Gastrocnemius medialis (tissue), 4 donors: ENCODE measurements at places on chromosomes 1 and 21. TPM values are rescaled to one million over a fixed set of nuclear protein-coding genes. Genes with fewer than 3 reads are reported as not detected.

DNA sequence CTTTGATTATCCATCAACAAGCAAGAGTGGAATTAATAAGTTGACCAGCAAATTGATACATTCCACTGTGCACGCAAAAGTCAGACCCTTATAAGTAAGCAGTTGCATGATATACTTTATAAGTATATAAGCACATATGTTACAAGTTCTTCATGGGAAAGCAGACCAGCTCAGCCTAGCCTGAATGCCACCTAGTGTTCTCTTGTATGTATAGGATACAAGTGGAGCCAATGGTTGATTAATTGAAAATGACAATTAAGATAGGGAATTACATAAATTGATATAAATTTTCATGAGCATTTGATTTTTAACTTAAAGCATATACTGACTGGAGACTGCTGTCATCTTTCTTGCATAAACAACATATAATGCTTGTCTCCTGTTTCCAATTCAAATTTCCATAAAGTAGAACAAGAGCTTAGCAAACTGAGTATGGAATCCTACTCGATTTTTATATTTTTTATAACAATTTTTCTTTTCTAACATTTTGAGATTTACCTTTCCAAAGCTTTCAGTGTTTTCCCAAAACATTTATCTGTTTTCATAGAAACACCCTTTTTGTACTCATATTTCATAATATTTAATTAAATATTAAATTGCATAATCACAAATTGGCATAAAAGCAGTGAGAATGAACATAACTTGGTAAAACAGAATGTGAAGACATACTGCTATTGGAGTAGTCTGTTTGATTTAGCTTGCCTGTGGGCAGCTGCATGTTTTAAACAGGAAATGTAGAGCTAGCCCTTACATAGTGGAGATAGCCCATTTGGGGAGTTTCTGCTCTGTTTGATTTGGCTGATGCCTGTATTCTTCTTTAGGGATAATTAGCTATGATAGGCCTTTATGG is 62.8 kb downstream of the MAGI3 start:
- DNase-seq = no peak

DNA sequence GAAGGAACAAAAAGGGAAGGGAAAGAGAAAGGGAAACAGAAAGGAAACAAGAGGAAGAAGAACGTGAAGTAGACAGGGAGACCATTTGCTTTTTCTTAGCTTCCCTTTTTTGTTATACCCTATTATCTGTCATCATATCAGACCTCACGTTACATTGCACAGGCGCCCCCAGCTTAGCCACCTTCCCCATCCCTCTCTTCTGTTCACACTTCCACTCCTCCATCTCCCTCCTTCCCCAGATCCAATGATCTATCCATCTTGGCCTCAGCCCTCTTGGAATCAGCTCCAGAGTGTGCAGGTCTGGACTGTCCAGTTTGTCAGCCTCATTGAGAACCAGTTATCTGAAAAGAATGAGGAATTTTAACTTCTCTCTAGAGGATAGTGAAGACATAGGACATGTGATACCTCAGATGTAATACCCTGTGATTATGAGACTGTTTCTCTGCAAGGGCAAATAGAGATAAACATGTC is 101.1 kb upstream of the ERRFI1 start:
- no peak for DNase-seq

GRCh38 chr1:22886211-22886610 is 86.5 kb downstream of the LACTBL1 start:
- no peak for DNase-seq

DNA sequence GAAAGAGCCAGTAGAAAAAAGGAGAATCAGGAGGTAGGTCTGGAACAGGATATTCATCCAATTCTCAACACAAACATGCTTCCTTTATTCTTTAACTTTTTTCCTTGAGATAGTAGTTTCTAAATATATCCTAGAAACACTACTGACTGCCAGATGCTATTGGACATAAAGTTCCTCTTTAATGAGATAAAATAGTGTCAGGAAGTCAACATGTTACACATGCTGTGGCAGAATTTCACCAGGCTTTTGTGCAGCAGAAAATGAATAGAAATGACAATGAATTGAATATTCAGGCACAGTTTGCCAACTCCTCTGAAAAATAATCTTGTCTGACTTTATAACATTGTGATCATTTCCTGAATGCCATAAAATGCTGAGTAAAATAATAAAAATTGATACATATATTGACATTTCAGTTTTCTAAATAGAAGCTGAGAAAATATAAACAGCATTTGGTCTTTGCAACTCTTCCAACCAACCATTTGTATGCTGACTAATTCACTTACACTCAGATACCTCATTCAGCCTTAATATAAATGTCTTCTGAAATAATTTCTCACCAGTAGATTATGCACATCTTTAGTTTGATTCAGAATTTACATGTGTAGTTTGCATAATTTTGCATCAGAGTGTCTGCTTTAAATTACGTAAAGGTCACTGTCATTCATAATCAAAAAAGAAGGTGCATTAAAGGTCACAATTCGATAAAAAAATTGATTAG is 486.1 kb upstream of the ADGRL2 start:
- DNase-seq = no peak

Gene OR2G6
- total RNA-seq = not detected

GRCh38 chr1:22275626-22276395 is 132.9 kb upstream of the WNT4 start:
- no peak for DNase-seq

Gene ADGRL4
- 31.9 TPM for total RNA-seq

GRCh38 chr1:218557731-218558130 is 212.6 kb downstream of the TGFB2 start:
- no peak for DNase-seq

Gene RGL1
- total RNA-seq = 5.1 TPM

DNA sequence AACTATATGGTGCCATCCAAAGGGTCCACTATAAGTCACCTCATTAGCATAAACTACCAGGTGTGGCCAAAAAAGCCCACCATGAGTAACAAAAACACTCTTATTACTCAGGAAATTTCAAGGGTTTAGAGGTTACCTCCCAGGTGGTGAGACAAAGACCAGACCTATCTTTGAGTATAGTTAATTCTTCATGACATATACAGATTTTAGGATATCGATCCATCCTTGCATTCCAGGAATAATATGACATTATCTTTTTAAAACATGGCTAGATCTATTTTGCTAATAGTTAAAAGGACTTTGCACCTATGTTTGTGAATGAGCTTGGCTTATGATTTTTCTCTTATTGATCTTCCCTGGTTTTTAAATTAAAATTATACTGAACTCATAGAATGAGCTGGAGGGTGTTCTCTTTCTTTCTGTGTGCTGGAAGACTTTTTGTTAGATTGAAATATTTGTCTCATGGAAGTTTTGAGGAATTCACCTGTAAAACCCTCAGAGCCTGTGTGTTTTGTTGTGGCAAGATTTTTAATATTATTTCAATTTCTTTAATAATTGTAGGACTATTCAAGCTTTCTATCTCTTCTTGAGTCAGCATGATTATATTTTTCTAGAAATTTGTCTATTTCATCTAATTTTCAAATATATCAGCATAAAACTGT is 138.7 kb upstream of the SLC45A1 start:
- DNase-seq = no peak

DNA sequence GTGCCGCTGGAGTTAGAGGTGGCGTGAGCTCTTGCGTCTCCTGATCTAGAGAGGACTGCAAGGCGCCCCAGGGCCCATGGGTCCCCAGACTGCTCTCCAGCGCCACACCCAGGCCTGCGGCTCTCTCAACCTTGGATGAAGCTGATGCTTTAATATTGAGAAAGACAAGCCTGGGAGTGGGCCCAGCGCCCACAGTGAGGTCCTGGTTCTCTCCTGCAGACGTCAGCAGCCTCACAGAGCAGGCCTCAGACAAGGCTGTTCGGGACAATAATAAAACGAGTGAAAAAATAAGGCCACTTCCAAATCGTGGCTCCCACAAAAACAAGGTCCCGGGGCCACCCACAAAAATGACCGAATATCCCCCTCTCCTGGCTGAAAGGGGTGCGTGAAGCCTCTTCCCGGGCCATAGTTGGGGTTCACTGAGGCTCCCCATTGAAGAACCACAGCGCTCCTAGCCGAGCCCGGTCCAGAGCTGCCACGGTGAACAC is 6.0 kb upstream of the DNMT3L start:
- peak; percentile 32 for DNase-seq

Gene HSD11B1
- 7.1 TPM for total RNA-seq

Gene NCAM2
- 0.07 TPM for total RNA-seq

Gene ANXA9
- total RNA-seq = not detected

DNA sequence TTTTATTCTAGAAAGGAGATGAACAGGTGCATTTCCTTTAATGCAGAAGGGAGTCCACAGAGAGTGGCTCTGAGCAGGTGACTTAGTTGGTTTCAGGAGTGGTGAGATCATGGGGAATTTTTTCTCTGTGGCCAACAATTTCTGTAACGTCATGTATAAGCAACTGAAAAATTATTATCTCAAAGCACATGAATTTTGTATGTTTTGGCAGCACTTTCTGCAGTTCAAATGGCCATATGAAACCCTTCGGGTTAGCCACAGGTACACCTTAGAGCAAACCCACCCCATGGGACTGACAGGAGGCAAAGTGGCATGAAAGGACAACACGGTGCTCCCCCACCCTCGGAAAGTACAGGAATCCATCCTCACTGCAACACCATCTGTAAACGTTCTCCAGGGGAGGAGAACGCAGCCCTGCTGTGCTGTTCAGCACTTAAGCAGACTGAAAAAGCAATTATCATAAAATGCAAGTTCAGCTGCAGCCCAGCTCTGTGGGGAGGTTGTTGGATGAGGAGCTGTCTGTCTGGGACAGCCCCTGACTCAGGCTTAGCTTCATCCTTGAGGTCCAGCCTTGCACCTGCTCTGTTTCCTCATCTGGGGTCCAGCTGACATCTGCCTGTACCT is 55.8 kb upstream of the CLDN14 start:
- DNase-seq = no peak

- DNase-seq = no peak
Observed at GRCh38 chr1:101382135-101382534, 145.3 kb downstream of the S1PR1 start.

DNA sequence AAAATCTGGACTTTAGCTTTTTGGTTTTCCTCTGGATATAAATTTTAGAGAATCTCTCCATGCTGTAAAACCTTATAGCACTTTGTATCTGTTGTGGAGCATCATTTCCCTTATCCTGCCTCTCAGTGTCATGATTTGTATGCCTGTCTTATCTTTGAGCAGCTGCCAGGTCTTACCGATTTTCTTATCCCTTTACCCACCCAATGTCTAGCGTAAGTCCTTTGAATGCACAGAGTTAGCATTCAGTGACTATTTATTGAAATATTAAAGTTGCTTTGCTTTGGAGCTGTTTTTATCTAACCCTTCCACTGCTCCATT is 37.3 kb downstream of the CDC7 start:
- no peak for DNase-seq

DNA sequence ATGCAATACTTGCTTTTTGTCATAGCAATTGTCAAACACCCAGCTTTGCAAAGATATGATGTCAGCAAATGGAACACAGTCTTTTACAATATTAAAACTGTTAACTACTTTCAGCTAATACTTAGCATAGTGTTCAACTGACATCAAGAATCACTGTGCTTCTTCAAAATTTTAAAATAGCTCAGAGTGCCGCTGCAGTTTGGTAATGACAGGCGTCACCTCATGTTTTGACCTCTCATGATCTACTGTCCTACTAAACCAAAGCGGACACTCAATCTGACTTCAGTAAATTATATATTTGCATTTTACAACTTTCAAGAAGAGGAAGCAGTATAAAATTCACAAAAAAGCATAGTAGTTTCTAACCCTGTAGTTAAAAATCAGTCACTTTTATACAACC is 2.0 kb downstream of the FMO1 start:
- no peak for DNase-seq

- DNase-seq = no peak
Observed at GRCh38 chr1:247338723-247339275, 7.1 kb upstream of the ZNF496 start.

DNA sequence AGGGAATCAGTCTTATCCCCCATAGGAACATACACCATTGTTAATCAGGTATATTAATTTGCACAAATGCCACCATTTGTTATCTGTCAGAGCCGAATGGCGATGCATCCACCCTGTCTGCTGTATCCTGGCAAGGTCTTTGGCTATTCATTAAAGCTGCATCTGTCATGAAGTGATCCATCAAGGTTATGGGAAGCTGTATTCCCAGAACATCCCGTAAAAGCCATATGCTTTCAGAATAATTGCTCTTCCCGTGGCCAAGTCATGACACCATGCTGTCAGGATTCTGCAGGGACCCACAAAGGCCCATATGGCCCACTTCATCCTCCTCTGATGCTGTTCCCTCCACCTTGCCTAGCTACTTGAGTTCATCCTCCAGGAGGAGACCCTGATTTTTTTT is 103.9 kb downstream of the RAVER2 start:
- no peak for DNase-seq

Gene LRRIQ3
- 0.56 TPM for total RNA-seq

- DNase-seq = peak; percentile 59
Observed at GRCh38 chr1:150876119-150876454, 312 bp downstream of the ARNT start.

GRCh38 chr1:192967211-192967877 is 91.8 kb downstream of the UCHL5 start:
- no peak for DNase-seq

Gene LYPD8
- not detected for total RNA-seq

- no peak for DNase-seq
Observed at GRCh38 chr1:113057006-113057405, 16.0 kb upstream of the LRIG2 start.

- DNase-seq = no peak
Observed at GRCh38 chr1:86154571-86155050, 2.0 kb downstream of the COL24A1 start.

Gene CACNA1S
- 74.3 TPM for total RNA-seq

Gene S100B
- total RNA-seq = 0.82 TPM

DNA sequence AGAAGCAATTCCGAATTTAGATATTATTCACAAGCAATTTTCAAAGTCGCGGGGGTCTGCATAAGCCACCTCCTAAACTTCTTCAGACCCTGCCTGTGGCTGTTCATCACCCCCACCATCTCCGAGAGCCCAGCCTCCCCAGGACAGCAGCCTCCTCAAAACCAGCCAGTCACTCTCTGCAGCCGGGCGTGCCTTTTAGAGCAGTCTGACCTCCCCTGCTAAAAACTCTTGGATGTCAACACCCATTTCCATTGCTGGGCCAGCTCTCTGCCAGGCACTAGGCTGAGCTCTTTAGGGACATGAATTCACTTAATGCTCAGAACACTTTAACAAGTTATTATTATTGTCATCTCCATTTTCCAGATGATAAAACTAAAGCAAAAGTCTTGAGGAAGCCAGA is 11.7 kb downstream of the ADPRS start:
- no peak for DNase-seq

- DNase-seq = no peak
Observed at GRCh38 chr1:215032911-215033526, 49.5 kb upstream of the KCNK2 start.
